Activated naive CD4-positive, alpha-beta T cell treated with anti-CD3 and anti-CD28 coated beads for 36 hours (primary cell): ENCODE measurements at places on chromosomes 12 and 14.

DNA sequence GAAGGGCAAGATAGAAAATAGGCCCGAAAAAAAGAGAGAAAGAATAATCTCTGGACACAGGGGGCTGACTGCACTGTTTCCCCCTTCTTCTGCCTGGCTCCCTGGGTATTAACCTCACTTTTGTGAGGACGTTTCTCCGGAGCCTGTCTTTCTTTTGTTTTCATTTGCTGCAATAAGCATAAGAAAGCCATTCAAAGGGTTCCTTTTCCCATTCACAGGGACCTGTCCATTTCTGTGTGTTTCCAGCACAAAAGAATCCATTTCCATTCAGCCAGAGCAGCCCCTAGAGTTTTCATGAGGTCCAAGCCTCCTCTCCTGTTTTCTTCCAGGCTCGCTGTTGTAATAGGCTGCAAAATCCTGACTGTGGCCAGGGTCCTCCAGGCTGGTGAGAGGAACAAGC lies 16.8 kb downstream of the PLXNC1 start:
- DNase-seq, result no peak

- no peak for DNase-seq
Observed at GRCh38 chr14:38257507-38257906, 1.6 kb upstream of the CLEC14A start.

- DNase-seq, result no peak
Observed at GRCh38 chr14:94115631-94116030, 5.1 kb downstream of the IFI27 start.

GRCh38 chr12:2341871-2342270 lies 289.1 kb downstream of the CACNA1C start:
- no peak for DNase-seq

- no peak for DNase-seq
Observed at GRCh38 chr14:82328442-82328841, 794.8 kb upstream of the SEL1L start.

DNA sequence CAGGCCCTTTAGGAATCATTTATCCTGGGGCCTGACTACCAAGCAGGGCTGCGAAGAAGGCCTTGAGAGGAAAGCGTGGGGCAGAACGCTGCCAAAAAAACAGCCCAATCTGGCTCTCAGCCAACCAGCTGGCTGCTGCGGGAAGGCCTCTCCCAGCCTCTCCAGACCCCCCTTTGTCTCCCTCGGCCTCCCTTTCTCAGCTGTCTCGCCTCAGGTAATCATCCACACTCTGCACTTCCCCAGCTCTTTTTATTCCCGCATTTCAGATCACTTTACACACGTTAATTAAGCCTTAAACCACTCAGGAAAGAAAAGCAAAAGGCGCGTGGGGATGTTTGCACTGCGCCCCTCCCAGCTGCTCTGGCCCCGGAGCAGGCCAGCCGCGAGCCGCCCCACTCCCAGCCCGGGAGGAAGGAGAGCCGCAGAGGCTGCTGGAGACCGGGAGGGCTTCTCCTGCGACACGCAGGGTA lies 208.2 kb upstream of the FOXN3 start:
- no peak for DNase-seq

- DNase-seq, result no peak
Observed at GRCh38 chr12:26704214-26704613, 128.8 kb downstream of the ITPR2 start.

DNA sequence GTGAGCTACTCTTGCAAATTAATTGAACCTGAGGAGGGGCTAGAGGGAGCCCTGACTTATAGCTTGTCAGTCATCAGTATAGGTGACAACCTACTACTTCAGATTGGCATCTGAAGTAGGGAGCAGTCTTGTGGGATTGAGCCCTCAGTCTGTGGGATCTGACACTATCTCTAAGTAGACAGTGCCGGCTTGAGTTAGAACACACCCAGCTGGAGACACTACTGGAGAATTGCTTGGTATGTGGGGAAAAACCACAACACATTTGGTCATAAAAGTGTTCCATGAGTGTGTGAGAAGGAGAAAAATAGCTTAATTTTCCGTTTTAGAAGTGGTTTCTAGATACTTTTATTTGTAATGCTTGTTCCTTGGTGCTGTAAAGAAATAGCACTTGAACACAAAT lies 30.5 kb upstream of the DDHD1 start:
- no peak for DNase-seq
